ENCODE measurements at places on chromosomes 6 and 20. TPM values are rescaled to one million over a fixed set of nuclear protein-coding genes. Genes with fewer than 3 reads are reported as not detected.

- no peak for DNase-seq
- peaks cover 15% of the 10 kb centered on the region for H3K36me3 ChIP-seq
- H3K27ac ChIP-seq = no peak overlapping the region
Measured at GRCh38 chr20:49510562-49511122, 28.2 kb upstream of the KCNB1 start.

- H3K36me3 ChIP-seq = no peaks in the 10 kb centered on the region
- H3K27ac ChIP-seq = no peak overlapping the region
- no peak overlapping the region for H3K4me3 ChIP-seq
- H3K27me3 ChIP-seq = no peaks in the 10 kb centered on the region
Measured at GRCh38 chr6:153340568-153340967, 209.5 kb upstream of the RGS17 start.

VAPB gene
- 62.8 TPM for total RNA-seq

GRCh38 chr6:21740376-21741124, 147.0 kb downstream of the SOX4 start:
- no peak for DNase-seq
- H3K4me1 ChIP-seq = peaks cover 22% of the 10 kb centered on the region
- no peaks in the 10 kb centered on the region for H3K27me3 ChIP-seq
- H3K27ac ChIP-seq = no peak overlapping the region
- H3K4me3 ChIP-seq = peak overlapping the region; percentile 51
- peaks cover 1% of the 10 kb centered on the region for H3K36me3 ChIP-seq

DNA sequence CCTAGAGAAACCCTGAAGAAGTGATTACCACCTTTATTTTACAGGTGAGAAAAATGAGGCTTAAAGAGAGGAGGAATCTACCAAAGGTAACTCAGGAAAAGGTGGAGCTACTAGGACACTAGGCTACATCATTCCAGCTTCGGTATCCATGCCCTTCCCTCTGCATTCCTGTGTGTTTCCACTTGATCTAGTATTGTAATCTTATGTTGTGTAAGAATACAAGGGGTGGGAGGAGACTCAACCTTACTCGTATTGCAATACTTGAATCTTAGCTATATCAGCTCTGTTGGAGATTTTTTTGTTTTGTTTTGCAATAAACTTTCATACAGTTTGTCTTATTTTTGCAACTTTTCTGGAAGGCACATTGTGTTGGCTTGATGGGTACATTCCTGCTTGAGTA, 742.4 kb downstream of the PTPRT start:
- H3K27me3 ChIP-seq = no peaks in the 10 kb centered on the region
- no peak overlapping the region for H3K27ac ChIP-seq
- no peaks in the 10 kb centered on the region for H3K36me3 ChIP-seq
- H3K4me3 ChIP-seq = no peak overlapping the region

- DNase-seq = no peak
- no peaks in the 10 kb centered on the region for H3K4me1 ChIP-seq
- no peaks in the 10 kb centered on the region for H3K27me3 ChIP-seq
- H3K27ac ChIP-seq = no peak overlapping the region
- no peaks in the 10 kb centered on the region for H3K36me3 ChIP-seq
Measured at GRCh38 chr20:42752620-42753019, 437.1 kb downstream of the PTPRT start.

TMEM244 gene
- not detected for total RNA-seq

- no peaks in the 10 kb centered on the region for H3K4me1 ChIP-seq
- H3K27me3 ChIP-seq = no peaks in the 10 kb centered on the region
- no peaks in the 10 kb centered on the region for H3K36me3 ChIP-seq
- peak; percentile 38 for DNase-seq
- no peak overlapping the region for H3K27ac ChIP-seq
Measured at GRCh38 chr20:44035924-44036323, 121.3 kb downstream of the TOX2 start.

GRCh38 chr20:62771396-62772102, 24.7 kb upstream of the MRGBP start:
- no peaks in the 10 kb centered on the region for H3K4me1 ChIP-seq
- no peak for DNase-seq
- no peaks in the 10 kb centered on the region for H3K36me3 ChIP-seq
- no peaks in the 10 kb centered on the region for H3K27me3 ChIP-seq

- H3K36me3 ChIP-seq = no peaks in the 10 kb centered on the region
- no peak overlapping the region for H3K27ac ChIP-seq
- peaks cover 9% of the 10 kb centered on the region for H3K4me1 ChIP-seq
- H3K27me3 ChIP-seq = no peaks in the 10 kb centered on the region
Measured at GRCh38 chr6:35076997-35077712, 64.0 kb downstream of the TCP11 start.

TRPC4AP gene
- 73.1 TPM for total RNA-seq

HCRTR2 gene
- 0.19 TPM for total RNA-seq

DNA sequence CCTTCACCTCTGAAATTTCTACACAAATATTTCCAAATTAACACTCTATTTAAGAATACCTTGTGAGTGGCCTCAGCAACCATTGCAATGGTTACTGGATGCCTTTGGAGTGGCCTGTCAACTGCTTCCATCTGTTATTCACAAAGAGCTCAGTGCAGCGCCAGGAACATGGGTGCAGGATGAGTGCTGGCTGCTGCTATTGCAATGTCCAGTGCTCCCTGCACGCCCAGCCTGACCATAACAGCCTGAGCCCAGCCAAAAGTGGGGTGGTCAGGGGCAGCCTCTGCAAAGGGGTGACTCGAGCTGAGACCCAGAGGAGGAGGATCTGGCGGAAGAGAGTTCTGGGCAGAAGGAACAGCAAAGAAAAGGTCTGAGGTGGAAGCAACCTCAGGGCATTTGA, 18.4 kb downstream of the CASS4 start:
- no peak overlapping the region for H3K27ac ChIP-seq
- no peaks in the 10 kb centered on the region for H3K27me3 ChIP-seq
- no peak overlapping the region for H3K4me3 ChIP-seq
- no peaks in the 10 kb centered on the region for H3K4me1 ChIP-seq
- H3K36me3 ChIP-seq = no peaks in the 10 kb centered on the region

DNA sequence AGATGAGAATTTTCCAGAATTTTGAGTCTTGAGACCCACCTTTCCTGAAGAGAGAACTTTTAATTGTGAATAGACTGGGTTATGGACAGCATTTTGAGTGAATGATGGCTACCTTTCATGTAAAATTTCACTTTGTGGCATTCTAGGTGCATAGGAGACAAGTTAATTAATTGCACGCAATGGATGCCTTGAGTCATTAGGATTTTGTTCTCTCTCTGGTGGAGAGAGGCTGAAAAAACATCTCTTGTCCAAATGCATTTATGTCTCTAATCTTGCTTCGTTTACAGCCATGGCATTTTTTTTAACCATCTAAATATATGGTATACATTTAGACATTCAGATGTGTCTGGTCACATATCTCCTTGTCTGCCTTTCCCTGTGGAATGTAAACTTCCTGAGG, 3.1 kb downstream of the RHAG start:
- no peaks in the 10 kb centered on the region for H3K36me3 ChIP-seq
- no peaks in the 10 kb centered on the region for H3K4me1 ChIP-seq
- no peak overlapping the region for H3K27ac ChIP-seq
- H3K27me3 ChIP-seq = no peaks in the 10 kb centered on the region
- DNase-seq = no peak
- H3K4me3 ChIP-seq = no peak overlapping the region

HDGFL1 gene
- not detected for total RNA-seq

COL10A1 gene
- not detected for total RNA-seq

GRCh38 chr6:133973109-133973971, 20.3 kb downstream of the TBPL1 start:
- H3K27me3 ChIP-seq = no peaks in the 10 kb centered on the region
- H3K36me3 ChIP-seq = no peaks in the 10 kb centered on the region
- no peak overlapping the region for H3K4me3 ChIP-seq
- H3K27ac ChIP-seq = no peak overlapping the region
- no peak for DNase-seq
- no peaks in the 10 kb centered on the region for H3K4me1 ChIP-seq

All from H1 (cell line).